ENCODE measurements at places on chromosomes 7 and 10. TPM values are rescaled to one million over a fixed set of nuclear protein-coding genes. Genes with fewer than 3 reads are reported as not detected.

- H3K4me3 ChIP-seq, result no peak overlapping the region
- DNase-seq, result no peak
- H3K4me1 ChIP-seq, result no peaks in the 10 kb centered on the region
- no peaks in the 10 kb centered on the region for H3K36me3 ChIP-seq
- no peaks in the 10 kb centered on the region for H3K27me3 ChIP-seq
- no peak overlapping the region for H3K27ac ChIP-seq
Observed at GRCh38 chr10:20277820-20278219, 461.6 kb downstream of the PLXDC2 start.

DNA sequence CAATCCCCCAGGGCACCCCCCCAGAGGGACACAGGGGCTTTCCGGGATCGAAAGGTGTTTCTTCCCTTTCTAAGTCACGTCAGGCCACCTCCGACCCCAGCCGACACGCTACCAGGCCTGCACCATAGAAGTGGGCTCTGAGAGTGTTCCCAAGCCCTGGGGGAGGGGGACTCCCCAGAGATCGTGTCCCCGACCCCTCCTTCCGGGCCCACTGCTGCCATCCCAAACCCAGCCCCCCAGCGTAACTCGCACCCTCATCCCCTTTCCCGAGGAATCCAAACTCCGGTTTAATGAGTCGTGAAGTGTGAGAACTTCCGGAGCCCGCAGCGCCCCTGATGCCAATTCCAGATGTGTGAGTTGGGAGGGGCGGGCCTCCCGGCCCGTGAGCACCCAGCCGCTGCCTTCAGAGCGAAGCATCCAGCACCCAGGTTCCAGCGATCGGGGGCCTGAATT is 11.3 kb downstream of the UNCX start:
- no peak for DNase-seq
- H3K27ac ChIP-seq, result no peak overlapping the region
- peaks cover 4% of the 10 kb centered on the region for H3K36me3 ChIP-seq
- H3K4me3 ChIP-seq, result no peak overlapping the region
- peaks cover 71% of the 10 kb centered on the region for H3K27me3 ChIP-seq

- H3K4me3 ChIP-seq, result no peak overlapping the region
- H3K27me3 ChIP-seq, result no peaks in the 10 kb centered on the region
- no peak overlapping the region for H3K27ac ChIP-seq
Observed at GRCh38 chr10:121027371-121027770, 176.2 kb downstream of the WDR11 start.

GRCh38 chr10:88342733-88343310 is 240.3 kb downstream of the RNLS start:
- no peak for DNase-seq
- no peak overlapping the region for H3K27ac ChIP-seq
- no peaks in the 10 kb centered on the region for H3K36me3 ChIP-seq
- no peaks in the 10 kb centered on the region for H3K4me1 ChIP-seq
- no peaks in the 10 kb centered on the region for H3K27me3 ChIP-seq

GRCh38 chr10:49356944-49357343 is 38.9 kb downstream of the DRGX start:
- no peak overlapping the region for H3K27ac ChIP-seq
- peaks cover 6% of the 10 kb centered on the region for H3K4me1 ChIP-seq
- no peak for DNase-seq

Gene NUTM2B
- 1.7 TPM for total RNA-seq

Gene ARHGEF35
- 6.2 TPM for total RNA-seq

- H3K36me3 ChIP-seq, result peaks cover 57% of the 10 kb centered on the region
- H3K27ac ChIP-seq, result no peak overlapping the region
- no peaks in the 10 kb centered on the region for H3K27me3 ChIP-seq
- H3K4me1 ChIP-seq, result peaks cover 22% of the 10 kb centered on the region
- DNase-seq, result no peak
- no peak overlapping the region for H3K4me3 ChIP-seq
Observed at GRCh38 chr7:103336761-103337160, 7.8 kb downstream of the DNAJC2 start.

GRCh38 chr10:29896053-29896452 is 163.3 kb downstream of the JCAD start:
- H3K4me1 ChIP-seq, result no peaks in the 10 kb centered on the region
- peaks cover 17% of the 10 kb centered on the region for H3K27me3 ChIP-seq
- no peak overlapping the region for H3K27ac ChIP-seq
- H3K36me3 ChIP-seq, result no peaks in the 10 kb centered on the region
- DNase-seq, result no peak
